ENCODE measurements at places on chromosomes 1 and 21. TPM values are rescaled to one million over a fixed set of nuclear protein-coding genes. Genes with fewer than 3 reads are reported as not detected.
A peak's percentile ranks its signal among the peaks of the same experiment; 100 is the strongest.

Gene KIF26B
- total RNA-seq, result under 0.01 TPM

Gene LCE1D
- total RNA-seq, result not detected

Gene HTR6
- not detected for total RNA-seq

DNA sequence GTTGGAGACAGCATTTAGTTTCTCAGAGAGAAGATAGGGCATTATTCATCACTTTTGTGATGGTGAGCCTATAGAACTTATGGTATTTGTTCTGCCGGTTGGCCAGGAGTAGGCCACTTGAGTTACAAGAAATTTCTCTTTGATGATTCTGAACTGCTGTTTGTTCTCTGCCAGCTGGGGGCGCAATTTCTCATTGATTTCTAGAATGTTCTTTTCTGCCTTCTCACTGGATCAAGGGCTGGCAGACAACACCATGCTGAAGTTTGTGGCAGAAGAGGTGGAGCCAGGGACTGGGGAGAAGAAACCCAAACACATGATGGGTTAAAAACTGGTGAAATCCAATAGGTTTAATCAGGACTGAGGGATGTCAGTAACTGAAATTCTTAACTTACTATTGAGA, 360.6 kb downstream of the FAM72C start:
- DNase-seq, result no peak

DNA sequence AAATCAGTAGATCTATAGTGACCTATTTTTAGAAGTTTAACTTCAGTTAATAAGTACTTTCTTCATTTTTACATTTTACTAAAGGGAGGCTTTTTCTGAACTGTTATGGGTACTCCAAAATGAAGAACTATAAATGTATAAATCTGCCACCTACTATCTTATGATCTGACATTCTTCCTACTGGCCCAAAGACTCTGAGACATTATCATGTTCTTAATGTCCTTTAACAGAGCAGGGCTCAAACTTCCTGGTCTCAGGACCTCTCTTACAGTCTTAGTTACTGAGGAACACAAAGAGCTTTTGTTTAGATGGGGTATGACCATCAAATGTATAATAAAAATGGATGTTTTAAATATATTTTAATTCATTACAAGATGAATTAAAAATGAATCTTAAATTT, 8.9 kb downstream of the TRIM33 start:
- no peak for DNase-seq

- no peak for DNase-seq
Measured at GRCh38 chr1:208198236-208198635, 45.9 kb downstream of the PLXNA2 start.

DNA sequence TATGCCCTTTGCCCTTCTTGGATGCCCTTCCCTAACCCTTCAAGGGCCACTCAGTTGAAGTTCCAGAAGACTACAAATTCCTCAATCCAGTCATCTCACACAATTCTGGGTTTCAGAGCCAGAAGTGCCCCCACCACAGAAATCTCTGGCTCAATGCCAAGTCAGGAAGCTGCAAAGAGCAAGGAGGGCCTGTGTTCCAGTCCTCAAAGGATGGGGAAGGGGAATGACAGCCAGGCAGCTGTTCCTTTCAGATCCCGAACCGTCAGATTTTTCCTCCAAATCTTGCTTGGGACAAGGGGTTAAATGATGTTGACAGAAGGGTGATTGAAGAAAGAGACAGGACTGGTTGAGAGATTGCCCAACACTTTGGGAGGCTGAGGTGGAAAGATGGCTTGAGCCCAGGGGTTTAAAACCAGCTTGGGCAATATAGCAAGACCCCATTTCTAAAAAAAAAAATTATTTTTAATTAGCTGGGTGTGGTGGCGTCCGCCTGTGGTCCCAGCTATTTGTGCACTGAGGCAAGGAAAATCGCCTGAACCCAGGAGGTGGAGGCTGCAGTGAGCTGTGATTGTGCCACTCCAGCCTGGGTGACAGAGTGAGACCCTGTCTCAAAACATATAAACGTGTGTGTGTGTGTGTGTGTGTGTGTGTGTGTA, 716 bp upstream of the HPDL start:
- DNase-seq, result no peak

GRCh38 chr1:198622001-198622400, 16.8 kb upstream of the PTPRC start:
- no peak for DNase-seq

DNA sequence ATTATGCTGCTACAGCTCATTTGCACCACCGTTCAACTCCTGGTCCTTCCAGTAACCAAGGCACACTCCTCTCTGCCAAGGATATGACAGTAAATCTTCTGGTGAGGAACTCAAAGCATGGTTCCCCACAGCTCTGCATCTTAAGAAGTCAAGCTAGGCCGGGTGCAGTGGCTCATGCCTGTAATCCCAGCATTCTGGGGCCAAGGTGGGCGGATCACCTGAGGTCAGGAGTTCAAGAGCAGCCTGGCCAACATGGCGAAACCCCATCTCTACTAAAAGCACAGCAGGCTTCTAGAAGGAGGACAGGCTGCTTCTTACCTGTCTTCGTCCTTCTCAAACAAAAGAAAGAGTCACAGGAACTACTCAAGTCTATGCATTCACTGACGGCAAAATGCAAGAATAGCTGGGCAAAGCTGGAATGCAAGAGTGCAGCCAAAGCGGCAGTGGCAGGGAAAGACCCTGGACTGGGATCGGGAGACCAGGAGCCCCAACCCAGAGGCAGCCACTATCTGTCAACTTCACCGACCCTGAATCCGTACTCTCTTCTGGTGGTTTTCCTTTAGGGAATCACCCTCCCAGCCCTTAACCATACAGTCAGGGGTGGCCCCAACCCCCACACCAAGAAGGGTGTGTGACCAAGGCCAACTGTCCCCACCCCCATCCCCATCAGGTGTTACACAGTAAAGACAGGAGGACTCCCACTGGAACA, 75.5 kb downstream of the NPHP4 start:
- DNase-seq, result no peak

DNA sequence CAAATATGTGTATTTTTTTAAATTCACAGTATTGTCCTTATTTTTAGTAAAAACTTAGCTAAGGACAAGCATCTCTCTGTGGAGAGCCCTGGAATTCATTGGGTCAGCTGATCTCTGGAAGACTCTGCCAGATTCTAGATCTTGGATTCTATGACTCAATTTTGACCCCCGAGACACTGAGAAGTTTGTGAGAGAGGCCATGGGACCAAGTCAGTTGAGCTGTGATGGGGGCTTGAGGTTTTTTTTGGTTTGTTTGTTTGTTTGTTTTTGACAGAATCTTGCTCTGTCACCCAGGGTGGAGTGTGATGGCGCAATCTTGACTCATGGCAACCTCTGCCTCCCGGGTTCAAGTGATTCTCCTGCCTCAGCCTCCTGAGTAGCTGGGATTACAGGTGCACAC, 13.5 kb downstream of the SHISA4 start:
- DNase-seq, result peak; percentile 34

DNA sequence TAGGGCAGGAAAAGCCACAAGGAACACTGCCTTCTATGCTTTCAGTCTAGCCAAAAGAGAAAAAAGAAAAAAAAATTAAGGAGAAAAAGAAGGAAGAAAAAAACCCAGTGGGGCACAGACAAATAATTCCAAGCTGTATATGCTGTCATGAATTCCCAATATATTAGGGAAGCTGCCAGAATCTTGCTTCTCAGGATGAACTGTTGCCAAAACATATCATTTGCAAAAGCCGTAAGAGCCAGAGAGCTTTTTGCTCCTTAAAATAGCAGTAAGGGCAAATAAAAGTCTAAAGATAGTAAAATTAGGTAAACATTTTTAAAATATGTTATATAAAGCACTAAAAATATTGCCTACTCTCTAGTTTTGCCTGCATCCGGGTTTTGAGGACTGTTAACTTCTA, 52.1 kb downstream of the PGM1 start:
- DNase-seq, result no peak

- no peak for DNase-seq
Measured at GRCh38 chr1:86235852-86236251, 79.3 kb upstream of the COL24A1 start.

GRCh38 chr1:86499987-86500593, 31.4 kb downstream of the CLCA1 start:
- peak; percentile 35 for DNase-seq

Gene KCNK2
- 5.6 TPM for total RNA-seq

- no peak for DNase-seq
Measured at GRCh38 chr21:33850985-33851384, 64.6 kb downstream of the ATP5PO start.

DNA sequence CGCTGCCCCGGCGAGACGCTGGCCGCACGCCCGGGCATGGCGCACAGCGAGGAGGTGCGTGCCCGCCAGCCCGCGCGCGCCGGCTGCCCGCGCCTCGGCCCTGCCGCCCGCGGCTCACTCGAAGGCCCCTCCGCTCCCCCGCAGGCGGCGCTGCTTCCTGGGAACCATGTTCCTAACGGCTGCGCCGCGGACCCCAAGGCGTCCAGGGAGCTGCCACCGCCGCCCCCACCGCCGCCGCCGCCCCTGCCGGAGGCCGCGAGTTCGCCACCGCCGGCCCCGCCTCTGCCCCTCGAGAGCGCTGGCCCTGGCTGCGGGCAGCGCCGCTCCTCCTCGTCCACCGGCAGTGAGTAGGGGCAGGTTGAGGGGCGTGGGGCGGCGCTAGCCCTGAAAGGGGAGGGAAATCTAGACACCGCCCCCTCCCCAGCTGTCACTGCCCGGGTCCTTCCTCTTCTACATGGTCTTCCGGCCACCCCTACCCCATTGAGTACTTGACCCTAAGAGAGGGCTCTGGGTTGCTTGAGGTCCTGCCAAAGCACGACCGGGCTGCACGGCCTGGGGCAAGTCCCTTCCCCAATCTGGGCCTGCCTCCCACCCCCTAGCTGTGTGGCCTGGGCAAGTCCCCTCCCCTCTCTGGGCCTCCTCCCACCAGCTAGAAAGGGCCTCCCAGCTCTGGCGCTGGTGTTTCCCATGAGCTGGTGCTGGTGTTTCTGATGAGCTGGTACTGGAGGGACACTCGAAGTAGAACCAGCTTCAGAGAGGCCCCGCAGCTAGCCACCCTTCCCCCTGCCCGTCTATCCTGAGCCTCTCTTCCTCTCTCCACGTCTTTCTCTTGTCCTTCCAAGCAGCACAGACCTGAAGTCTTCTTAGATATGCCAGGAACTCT, 17.0 kb downstream of the TNFRSF25 start:
- no peak for DNase-seq

DNA sequence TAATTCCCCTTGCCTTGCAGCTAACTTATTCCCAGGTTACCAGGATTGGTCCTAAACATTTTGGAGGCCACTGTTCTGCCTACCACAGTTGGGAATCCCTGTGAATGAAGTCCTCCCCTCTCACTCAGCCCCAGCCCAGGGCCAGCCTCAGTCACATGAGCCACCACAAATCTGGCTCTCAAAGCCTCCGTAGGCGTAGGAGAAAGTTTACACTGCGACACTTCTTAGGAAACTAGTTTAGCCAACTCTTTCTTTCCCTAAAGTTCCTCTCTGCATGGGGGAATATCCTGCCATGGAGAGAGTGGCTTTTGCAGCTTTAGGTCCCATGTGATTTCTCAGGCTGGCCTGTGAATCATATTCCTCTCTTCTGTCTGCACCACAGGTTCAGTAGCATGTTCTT, 45.7 kb upstream of the ETV3 start:
- no peak for DNase-seq

DNA sequence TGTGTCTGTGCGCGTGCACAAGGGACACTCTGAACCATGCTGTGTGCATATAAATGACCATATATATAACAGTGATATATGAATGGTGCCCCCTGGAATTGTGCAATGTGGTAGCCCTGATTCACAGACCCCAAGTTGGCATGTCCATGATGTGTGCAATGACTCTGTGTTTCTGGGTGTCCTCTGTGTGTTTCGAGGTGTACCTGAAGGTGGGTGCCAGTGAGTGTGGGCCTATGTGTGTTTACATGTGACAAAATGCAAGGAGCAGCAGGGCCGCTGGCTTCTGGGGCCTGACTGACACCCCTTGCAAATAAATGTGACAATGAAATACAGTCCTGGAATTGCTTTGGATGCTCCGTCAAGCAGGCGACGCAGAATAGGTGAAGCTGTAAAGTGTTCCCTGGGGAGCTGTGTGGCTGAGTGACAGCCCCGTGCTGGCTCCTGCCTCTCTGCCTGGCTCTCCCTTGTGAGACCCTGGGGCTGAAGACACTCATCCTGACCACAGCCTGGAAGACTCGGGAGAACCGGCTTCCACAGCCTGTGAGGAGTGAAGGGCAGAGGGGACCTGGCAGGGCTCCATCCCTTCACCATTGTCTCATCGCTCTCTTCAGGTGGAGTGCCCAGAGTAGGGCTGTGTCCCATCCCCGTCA, 38.2 kb upstream of the CSF3R start:
- DNase-seq, result no peak

DNA sequence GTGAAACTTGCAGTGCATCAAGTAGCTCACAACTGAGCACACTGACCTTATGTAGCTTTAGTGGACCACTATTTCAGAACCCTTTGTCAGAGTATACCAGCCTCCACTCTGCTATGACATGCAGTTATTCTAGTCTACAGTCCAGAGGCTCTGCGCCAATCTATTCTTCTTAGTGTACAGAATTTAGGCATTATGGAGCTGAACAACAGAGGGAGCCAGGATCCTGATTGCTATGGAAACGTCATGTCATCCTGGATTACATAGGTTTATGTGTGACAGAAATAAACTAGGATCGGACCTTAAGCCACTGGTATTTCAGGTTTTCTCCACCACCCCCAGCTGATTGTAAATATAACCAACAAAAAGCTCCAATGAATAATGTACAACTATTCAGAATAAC, 48.1 kb upstream of the EEIG2 start:
- DNase-seq, result no peak

GRCh38 chr1:92655197-92655801, 129.6 kb downstream of the EVI5 start:
- DNase-seq, result peak; percentile 4

DNA sequence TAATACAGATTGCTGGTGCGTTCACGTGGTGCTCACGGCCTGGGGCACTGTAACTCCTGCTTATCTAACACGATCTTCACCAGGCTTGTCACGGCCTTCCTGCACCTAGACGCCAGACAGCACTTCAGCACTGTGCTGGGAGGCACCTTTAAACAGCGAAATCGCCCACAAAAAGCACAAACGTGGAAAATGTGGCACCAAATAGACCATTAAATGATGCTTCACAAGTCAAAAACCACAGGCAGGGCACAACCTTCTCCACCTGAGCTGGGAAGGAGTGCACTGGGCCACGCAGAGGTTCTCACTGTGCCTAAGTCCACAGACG, 20.0 kb downstream of the IBA57 start:
- DNase-seq, result no peak

GRCh38 chr1:187408212-187409004, 579.7 kb downstream of the PLA2G4A start:
- no peak for DNase-seq
